ENCODE measurements at places on chromosomes 16 and 17.

DNA sequence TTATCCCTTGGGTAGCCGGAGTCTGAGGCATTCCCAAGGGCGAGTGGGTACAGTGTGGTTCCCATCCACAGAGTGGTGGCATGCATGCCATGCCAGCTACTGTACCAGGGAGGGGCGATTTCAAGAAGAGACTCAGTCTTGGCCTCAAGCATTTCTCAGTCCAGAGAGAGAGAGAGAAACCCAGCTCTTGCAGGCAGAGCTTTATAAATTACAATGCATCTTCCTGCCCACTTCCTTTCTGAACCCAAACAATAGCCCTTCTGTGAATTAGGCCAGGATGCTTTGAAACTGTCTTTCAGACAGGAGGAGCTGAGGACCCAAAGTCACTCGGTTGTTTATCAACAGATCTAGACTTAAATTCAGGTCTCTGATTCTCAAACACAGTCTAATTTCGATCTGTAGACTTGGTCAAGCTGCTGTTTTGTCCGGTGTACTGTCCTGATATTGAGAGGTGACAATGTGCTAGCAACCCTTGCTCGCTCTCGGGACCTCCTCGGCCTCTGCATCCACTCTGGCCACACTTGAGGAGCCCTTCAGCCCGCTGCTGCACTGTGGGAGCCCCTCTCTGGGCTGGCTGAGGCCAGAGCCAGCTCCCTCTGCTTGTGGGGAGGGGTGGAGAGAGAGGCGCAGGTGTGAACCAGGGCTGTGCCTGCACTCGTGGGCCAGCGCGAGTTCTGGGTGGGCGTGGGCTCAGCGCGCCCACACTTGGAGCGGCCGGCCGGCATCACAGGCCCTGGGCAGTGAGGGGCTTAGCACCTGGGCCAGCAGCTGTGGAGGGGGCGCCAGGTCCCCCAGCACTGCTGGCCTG, 408.0 kb downstream of the UTP18 start:
- peak; percentile 52 for DNase-seq

- no peak for DNase-seq
These were observed 12.1 kb downstream of the CCDC42 start for GRCh38 chr17:8732406-8733085.

DNA sequence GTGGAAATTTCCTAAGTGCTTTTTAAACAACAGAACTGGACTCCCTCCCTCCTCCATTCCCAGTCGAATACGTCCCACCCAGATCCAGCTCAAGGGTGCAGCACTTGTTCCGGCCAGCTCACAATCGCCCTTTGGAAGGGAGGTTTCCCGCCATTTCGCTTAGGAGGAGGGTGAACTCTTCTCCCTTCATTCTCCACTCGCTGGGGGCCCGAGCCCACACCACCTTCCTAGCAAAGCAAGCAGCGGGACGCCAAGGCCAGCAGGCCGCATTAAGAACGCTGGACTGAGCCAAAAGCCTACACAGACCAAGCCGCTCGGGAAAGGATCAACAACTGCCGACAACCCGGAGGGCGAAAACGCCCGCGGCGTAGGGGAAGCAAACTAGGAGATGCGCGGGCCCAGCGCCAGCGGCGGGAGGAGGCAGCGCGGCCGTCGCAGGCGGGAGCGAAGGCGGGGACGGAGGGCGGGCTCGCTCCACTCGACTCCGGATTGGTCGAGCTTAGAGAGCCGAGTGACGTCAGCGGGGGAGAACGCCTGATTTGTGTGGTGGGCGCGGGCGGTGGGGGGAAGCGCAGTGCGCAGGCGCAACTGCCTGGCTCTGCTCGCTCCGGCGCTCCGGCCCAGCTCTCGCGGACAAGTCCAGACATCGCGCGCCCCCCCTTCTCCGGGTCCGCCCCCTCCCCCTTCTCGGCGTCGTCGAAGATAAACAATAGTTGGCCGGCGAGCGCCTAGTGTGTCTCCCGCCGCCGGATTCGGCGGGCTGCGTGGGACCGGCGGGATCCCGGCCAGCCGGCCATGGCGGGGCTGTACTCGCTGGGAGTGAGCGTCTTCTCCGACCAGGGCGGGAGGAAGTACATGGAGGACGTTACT, at the start of gene PPM1D:
TSS of gene PPM1D (plus strand) at position 574 of the 870 bp plus-strand sequence. CDS start at position 796, 222 bp downstream.
- peak; percentile 98 for DNase-seq

- no peak for DNase-seq
These were observed 142.1 kb downstream of the SEC14L1 start for GRCh38 chr17:77282524-77283515.

DNA sequence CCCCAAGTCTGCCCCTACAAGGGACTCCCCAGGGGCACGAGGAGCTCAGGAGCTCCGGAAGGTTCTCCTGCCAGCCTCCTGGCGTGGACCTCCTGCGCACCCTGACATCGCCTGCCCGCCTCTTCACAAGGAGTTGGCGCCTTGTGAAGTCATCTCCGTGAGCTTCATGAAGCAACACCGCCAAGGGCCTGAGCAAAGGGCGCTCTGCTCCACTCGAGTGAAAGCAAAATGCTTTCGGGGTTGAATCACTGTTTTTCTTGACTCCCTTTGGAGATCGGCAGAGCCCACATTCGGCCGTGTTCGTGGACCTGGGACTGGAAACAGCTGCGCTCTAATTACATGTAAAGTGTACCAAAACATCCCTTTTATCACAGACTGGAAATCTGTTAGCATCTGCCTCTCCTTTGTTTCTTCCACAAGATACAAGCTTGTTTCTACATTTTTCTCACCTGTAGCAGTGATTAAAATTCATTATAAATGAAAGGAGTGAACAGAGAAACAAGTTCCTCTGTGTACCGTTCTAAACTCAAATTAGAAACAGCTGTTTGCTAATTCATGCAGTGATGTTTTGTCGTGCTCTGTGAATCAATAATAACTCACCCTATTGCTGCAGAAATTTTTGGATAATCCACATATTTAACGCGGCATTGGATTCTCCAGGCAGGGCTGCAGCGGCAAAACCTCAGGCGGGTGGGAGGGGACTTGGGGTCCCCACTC, 203.3 kb downstream of the ZNF423 start:
- no peak for DNase-seq

- peak; percentile 90 for DNase-seq
These were observed 10.4 kb downstream of the LLGL1 start for GRCh38 chr17:18235743-18236256.

DNA sequence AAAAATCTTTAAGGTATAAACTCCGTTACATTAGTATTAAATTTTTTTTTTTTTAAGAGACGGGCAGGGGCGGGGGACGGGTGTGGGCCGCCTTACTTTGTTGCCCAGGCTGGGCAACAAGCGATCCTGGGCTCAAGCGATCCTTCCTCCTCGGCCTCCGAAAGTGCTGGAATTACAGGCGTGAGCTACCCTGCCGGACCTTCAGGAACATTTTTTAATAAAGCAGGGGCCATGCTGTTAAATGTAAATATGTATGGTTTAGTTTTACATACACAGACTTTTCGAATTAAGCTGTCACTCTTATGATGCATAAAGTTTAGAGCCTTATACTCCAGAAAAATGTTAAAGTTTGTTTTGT, 2.4 kb downstream of the PPM1D start:
- DNase-seq, result no peak

DNA sequence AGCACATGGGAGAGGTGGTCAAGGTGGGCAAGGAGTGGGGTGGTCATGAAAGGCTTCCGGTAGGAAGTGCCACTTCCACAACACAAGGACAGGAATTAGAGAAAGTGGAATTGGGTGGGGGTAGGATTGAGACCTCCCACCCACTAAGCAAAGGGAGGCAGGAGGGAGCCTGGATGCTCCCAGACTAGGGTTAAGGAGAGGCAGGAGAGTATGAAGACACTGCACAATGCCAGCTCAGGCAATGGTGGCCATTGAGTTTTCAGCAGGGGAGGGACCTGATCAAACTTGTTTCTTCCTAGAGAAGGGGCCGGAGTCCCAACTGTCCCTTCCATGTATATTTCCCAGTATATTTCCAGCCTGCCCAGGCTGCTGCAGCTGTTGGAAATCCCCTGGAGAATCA, 3.1 kb upstream of the RAB11FIP4 start:
- DNase-seq, result no peak

DNA sequence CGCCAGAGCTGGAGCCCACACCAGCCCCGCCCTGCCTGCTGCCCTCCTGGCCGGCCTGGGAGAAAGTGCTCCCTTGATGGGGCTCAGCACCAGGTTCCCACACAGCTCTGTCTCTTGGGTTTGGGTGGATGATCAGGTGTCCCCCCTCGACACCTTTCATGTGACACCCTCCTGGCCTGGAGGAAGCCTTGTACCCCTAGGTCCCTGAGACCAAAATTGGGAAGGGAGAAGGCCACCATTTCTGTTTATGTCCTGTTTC, 19.4 kb upstream of the PLLP start:
- DNase-seq, result no peak

- DNase-seq, result no peak
These were observed 1.1 kb downstream of the CREBBP start for GRCh38 chr16:3879258-3879886.

DNA sequence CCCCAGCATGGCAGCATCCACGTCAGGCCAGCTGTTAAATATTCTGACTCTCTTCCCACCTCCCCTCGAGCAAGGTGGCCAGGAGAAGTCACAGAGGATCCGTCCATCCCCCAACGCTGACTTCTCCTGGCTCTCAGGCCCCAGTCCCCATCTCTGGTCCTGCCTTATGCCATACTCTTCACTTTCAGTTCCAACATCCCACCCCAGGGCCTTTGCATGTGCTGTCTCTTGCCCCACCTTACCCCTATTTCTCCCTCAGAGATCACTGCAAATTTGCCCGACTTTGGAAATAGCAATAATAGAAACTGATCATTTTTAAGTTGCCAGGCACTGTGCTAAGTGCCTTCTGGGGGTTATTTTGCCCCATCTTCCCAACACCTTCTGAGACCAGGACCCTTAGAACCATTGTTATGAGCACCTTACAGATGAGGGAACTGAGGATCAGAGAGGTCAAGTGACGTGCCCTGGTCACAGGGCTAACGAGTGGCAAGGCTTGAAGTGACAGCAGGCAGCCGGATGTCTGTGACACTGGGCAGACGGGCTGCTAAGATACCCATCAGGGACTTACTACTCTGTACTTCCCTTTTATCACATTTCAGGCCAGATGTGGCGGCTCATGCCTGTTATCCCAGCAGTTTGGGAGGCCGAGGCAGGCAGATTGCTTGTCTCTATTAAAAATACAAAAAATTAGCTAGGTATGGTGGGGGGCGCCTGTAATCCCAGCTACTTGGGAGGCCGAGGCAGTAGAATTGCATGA, 17.7 kb downstream of the HID1 start:
- DNase-seq, result no peak

GRCh38 chr17:12985431-12986293, 32.2 kb downstream of the ELAC2 start:
- no peak for DNase-seq

GRCh38 chr16:58377932-58378331, 14.3 kb upstream of the GINS3 start:
- DNase-seq, result no peak

DNA sequence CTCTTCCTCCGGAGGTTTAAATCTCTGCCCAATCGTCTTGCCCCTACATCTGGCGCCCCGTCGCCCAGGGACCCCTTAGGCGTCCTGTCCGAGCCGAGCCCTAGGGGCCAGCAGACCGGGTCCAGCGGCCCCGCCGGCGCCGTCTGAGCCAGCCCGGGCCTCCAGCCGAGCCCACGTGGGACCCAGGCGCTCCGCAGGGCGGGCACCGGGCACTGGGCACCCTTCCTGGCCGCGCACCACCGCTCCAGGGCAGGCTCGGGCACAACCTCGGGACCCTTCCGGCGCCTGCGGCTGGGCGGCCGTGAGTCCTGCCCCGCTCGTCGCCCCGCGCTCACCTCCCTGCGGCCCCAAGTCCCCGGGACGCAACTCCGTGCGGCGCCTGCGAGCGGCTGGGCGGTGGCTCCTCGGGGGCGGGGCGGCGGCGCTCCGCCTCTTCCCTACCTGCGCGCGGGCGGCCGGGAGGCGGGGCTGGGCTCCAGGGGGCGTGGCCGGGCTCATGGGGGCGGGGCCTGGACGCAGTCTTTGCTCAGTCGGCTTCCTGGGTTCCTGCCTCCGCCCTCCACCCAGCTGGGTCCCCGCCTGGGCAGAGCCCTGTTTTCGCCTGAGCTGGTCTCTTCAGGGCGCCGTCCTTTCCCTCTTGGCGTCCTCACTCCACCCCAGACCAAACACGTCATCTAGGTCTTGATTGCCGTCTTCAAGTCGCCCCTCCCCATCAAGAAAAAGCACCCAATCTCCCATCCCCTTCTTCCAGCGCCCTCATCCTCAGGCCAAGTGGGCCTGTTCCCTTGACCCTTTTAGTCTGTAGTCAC, at the start of gene RHBDF2:
TSS of gene RHBDF2 (minus strand) at position 406 of the 809 bp plus-strand sequence. CDS start 19,899 bp downstream, outside the sequence.
- DNase-seq, result peak; percentile 85

- no peak for DNase-seq
These were observed 1.6 kb downstream of the MT1A start for GRCh38 chr16:56640076-56640475.

DNA sequence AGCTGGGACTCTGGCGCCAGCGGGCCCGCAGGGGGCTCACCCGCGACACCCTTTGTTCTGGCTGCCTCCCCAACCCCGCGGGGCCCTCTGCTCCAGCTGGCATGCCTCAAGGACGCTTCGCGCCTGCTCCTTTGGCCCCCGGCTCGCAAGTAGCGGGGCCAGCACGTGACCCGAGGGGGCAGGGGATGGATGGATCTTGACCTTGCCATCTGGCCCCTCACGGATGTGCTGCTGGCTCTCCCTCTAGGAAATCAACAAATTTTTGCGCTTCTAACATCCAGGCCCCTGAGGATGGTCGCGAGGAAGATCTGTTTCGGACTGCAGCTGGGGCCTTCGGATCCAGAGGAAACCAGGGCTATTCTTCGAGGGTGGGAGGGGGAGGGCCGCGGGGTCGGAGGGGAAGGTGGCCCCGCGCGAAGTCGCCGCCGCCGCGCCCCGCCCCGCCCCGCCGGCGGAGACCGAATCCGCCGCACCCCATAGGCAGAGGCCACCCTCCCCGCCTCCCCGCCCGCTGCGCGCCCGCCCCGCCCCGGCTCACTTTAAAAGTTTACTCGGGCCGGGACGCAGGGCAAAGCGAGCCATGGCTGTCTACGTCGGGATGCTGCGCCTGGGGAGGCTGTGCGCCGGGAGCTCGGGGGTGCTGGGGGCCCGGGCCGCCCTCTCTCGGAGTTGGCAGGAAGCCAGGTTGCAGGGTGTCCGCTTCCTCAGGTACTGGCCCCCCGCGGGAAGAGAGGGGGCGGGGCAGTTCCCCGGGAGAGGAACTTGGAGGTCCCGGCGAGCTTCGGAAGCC, at the start of gene ACSF2:
TSS of gene ACSF2 (plus strand) at position 537 of the 790 bp plus-strand sequence. CDS start at position 581, 44 bp downstream.
- peak; percentile 57 for DNase-seq

- peak; percentile 60 for DNase-seq
These were observed 22.8 kb upstream of the PVALEF start for GRCh38 chr17:81142301-81143199.

DNA sequence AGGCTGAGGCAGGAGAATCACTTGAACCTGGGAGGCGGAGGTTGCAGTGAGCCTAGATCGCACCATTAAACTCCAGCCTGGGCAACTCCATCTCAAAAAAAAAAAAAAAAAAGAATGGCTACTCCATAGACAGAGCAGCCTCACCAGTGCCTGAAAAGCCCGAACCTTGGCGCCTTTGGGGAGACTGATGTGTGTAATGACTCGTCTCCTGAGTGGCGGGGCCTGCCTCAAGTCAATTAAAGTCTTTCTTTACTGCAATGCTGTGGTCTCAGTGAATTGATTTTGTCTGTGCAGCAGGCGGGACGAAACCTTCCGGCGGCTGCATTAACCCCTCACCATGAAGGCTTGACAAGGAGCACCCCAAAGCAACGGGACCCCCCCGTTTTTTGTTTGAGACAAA, 3.5 kb upstream of the UQCC4 start:
- no peak for DNase-seq
